ENCODE measurements at places on chromosomes 6 and 20.

DNA sequence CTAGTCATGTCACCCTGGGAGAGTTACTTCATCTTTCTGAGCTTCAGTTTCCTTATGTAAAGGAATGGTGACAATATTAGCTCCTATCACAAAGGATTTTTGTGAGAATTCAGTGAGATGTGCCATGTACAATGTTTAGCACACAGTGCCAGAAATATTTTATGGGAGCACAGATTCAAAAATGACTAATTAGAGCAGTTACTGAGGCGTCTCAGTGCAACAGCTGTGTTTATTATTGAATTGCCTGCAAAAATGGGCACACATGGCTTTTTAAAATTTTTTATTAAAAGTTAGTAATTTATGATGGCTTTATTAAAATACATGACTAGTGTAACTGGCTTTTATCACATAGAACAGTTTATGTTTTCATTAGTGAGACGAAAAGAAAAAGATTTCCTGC, 134.3 kb upstream of the AHI1 start:
- DNase-seq = peak; percentile 26

DNA sequence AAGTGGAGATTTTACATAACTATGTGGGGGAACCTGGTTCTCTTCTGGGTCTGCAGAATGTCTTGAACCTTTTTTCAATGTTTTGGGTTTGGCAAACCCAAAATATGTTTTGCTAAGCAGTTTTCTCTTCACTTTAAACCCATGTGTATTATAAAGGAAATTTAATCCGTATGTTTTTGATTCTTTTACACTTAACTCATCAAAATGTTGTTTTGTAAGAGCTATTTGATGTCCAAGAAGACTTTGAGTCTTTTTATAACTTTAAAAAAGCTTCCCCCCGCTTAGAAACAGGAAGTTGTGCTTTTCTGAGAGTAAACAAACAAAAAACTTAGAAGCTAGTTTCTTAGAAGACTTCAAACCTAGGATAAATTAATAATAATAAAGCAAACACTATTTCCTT, 81.9 kb upstream of the CEP162 start:
- DNase-seq = no peak

DNA sequence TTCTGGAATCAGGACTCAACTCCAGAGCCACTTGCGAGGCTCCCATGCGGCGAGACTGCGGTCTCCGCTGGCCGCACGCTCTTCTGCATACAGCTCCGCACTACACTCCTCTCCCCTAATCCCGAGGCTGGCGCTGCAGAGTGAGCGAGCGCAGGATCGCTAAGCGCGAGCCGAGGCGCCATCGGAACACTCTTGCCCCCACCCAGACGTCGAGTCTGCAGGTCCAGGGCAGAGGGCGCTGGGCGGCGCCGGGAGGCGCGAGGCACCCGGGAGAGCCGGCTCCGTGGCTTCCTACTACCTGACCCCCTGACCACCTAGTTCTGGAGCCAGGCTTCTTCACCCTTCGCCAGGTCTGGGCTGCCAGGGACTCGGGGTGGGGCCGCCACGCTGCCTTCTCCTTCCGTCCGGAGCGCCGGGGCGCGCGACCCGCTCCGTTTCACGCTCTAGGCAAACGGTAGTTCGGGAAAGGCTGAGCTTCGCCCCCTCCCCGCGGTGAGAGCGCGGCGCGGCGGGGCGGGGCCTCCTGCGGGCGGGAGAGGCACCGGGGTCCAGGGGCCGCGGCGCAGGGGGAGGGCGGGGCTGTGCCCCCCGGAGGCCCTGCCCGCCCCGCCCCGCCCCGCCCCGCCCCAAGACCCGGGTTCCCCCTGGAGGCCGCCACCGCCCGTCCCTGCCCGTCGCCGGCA, 5.4 kb upstream of the TUBB2A start:
- DNase-seq = peak; percentile 93

GRCh38 chr6:108836061-108836460, 12.2 kb upstream of the ARMC2 start:
- no peak for DNase-seq

- no peak for DNase-seq
Observed at GRCh38 chr6:121732641-121733040, 297.2 kb downstream of the GJA1 start.

- DNase-seq = no peak
Observed at GRCh38 chr6:116648156-116648555, 20.4 kb downstream of the ZUP1 start.

- DNase-seq = no peak
Observed at GRCh38 chr6:21213492-21213891, 380.1 kb upstream of the SOX4 start.

- no peak for DNase-seq
Observed at GRCh38 chr6:32112431-32112980, 3.4 kb upstream of the TNXB start.

DNA sequence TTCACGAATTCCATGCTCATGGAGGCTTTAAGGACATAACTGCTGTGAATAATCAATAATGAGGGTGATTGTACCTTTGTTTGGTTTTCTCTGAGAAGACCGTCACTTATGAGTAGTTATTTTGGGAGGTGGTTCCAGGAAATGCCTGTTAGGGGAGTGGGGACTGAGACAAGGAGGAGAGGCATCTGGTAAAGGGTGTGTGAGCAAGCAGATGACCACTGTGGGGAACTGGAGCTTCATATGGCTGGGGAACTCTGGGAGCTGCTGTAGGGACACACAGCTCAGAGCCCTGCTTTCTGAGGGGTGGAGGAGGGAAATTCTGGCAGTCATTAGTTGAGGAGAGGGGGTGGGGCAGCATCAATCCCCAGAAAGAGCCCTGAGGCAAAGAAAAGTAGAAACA, 71.3 kb upstream of the TINAG start:
- DNase-seq = no peak

DNA sequence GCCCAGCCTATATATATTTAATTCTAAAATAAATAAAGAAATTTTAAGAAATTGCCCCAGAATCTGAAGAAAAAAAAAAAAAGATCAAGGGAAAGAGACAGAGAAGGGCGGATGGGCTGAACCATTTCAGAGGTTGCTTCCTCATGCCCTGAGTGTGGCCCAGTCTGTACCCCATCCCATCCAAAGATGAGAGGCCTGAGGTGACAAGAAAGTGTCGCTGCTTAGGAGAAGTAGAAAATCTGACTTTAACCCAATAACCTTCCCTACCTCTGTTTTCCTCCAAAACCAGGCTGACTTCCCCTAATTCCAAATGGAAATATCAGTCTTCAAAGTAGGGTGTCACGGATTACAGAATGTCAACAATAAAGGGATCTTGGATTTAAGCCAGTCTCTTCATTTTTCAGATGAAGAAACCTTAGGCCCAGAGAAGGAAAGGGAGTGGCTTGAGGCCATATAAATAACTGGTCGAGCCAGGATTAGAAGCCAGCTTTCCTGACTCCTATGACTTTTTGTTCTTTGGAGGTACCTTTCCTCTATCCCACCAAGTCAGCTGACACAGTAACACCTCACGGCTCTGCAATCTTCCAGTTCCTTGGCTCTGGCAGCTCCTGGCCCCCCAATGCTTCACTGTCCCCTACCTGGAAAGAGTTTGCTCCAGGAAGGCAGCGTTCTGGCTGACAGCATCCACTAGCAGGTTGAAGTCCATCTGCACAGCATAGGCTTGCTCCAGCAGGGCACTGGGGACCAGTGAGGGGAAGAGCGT, 10.1 kb downstream of the GSS start:
- no peak for DNase-seq

GRCh38 chr6:1473166-1473565, 83.8 kb downstream of the FOXF2 start:
- DNase-seq = no peak

GRCh38 chr6:144294016-144294415, 8.9 kb downstream of the UTRN start:
- no peak for DNase-seq

GRCh38 chr20:33434434-33434833, 9.1 kb downstream of the SNTA1 start:
- DNase-seq = no peak

- no peak for DNase-seq
Observed at GRCh38 chr20:58390659-58391035, 1.6 kb downstream of the VAPB start.

- DNase-seq = no peak
Observed at GRCh38 chr6:169592558-169592957, 109.3 kb downstream of the WDR27 start.
